Islet precursor cell (in vitro differentiated cells): ENCODE measurements at places on chromosomes 12 and 14.

- no peak for DNase-seq
Measured at GRCh38 chr12:9796346-9796745, 30.9 kb upstream of the KLRF1 start.

DNA sequence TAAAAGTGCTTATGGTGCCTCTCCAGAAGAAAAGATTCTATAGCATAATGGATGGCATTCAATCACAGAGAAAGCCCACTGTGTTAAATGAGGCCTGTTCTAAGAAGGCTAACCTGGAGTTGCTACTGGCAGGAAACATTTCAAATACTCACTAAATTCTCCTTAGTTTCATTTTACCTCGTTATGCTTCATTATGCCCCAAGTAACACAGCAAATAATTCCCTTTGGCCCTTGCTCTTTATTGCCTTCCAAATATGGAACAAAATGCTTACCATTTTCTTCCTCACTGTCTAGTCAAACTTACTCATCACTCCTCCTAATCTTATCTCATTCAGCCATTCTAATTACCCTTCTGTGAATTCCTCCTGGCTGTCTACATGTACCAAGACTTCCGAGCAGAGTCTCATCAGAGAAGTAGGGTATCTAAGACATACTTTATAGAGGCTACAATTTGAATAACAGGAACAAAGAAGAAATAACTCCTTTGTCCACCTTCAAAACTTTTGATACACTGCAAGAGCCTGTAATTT, 292.1 kb upstream of the CLEC14A start:
- DNase-seq: no peak

DNA sequence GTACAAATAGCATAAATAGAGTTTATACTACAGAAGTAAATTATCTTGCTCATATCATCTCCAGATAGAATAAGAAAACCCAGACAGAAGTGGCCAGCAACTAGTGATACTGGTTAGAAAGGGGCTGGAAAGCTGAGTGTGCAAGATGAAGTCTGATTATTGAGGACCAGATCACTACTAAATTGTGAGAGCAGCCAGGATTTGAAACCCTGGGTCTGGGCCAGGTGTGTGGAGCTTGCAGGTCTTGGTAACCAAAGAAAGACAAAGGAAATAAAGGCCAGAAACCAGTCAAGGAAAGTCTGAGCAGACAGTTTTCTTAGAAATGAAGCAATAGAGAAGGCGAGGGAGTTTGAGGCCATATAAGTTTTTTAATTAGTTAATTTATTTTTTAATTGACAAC, 611.8 kb downstream of the ETNK1 start:
- DNase-seq: no peak

DNA sequence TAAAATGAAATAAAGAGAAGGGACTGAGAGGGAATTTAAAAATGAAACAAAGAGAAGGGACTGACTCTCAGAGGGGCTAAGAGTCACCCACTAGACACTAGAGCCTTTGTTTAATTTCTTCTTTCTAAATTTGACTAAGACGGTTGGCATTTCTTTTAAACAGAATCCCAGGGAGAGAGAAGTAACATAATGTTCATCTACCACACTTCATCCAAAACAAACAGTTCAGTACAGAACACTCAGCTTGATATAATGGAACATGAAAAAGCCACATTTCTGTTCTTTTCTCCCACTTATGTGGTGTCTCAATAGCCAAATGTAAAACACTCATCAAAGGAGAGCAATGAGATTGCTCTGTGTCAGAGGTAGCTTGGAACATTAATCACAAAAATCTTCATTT, 10.1 kb upstream of the NT5DC3 start:
- DNase-seq: no peak

DNA sequence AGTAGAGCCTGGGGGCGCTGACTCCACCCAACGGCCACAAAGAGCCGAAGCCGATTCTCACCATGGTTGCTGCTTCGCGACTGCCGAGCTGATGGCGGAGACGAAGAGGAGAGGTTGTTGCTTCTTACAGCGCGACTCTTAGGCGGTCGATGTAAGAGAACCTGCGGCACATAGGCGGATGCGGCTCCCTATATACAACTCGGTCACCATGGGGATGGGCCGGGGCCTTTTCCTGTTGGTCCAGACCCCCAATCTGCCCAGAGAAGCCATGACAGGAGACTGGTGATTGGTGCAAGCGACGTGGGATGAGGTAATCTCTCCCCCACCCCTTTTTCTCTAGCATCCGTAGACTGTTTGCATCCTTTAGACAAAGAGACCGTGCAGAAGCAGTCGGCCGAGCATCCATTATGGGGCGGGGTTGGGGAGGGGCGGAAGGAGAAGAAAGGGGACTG, at the start of gene TUBA1A:
Gene TUBA1A, minus strand, starts transcription at position 165 of the 452 bp plus-strand sequence. Its CDS starts 101 bp downstream, at position 64.
- peak; percentile 100 for DNase-seq

DNA sequence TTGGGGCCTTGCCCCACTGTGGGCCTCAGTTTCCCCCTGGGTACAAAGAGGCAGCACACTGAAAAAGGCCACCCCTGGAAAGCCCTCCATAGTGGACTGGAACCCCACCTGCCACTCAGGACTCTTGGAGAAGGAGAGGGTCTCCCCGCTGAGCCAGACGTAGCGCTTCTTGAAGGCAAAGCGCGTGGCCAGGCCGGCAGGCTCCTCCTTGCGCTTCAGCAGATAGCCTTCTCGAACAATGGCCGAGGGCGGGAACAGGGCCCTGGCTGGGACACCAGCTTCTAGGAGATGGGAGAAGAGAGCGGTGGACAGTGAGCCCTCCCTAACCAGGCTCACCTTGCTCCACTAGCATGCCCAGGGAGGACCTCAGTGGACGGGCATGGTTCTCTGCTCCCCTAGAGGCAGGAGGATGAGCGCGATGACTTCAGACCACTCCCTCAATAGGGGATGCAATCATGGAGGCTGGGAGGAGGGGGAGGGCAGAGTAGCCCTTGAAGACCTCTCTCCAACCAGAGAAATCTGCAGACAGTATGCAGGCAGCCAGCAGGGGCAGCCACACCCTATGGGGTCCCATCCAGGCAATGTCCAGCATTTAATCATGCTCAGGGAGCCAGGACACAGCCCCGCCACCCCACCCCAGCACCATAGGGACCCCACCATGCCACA, 29.8 kb downstream of the RASAL1 start:
- peak; percentile 56 for DNase-seq

- DNase-seq: no peak
Measured at GRCh38 chr14:86179980-86180379, 650.0 kb downstream of the FLRT2 start.

DNA sequence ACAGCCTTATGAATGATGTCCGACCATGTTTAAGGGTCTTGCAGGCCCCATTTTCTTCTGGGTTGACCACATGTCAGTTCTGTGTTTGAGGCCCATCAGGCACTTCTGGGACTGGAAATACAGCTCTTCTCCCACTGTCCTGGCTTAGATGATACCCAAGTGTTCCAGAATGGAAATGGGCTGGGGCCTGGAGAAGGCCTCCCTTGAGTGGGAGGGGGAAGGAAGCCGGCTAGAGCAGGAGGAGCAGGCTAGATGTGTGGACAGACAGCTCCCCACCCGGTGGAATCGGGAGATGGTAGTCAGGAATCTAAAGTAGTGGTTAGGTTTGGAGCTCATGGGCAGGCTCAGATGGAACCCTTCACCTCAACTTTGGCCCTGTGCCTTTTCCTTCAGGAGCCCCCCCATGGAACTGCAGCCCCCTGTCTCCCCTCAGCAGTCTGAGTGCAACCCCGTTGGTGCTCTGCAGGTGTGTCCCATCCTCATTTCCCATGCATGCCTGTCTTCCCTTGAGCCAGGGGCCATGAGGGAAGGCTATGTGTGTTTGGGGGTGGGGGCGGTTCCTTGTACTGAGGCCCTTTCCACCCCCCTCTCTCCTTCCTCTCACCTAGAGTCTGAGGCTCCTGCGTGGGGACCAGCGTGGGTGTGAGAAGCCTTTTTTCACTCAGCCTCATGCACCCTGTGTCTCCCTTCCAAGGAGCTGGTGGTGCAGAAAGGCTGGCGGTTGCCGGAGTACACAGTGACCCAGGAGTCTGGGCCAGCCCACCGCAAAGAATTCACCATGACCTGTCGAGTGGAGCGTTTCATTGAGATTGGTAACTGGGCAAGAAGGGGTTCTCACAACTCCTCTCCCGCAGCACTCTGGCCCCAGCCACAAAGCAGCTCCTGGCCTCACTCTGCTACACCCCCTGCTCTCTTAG, 3.0 kb downstream of the NPFF start:
- DNase-seq: peak; percentile 55

- no peak for DNase-seq
Measured at GRCh38 chr14:55136885-55137786, 8.1 kb downstream of the LGALS3 start.

DNA sequence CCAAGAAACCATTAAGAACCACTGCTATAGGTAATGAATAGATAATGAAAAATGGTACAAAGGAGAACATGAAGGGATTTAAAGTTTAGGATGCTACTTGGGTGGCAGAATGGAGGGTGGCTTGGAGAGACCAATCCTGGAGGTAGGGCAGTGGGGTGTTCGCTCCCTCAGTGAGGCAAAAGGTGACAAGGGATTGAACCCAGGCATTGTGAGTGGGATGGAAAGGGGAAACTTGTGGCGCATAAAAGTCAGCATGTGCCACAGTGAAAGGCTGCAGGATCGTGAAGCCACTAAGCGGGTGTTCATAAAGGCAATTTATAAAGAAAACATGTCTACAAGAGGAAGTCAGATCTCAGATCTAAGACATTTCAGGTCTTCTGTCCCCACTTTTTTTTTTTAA, 76.7 kb upstream of the SLC38A2 start:
- no peak for DNase-seq

DNA sequence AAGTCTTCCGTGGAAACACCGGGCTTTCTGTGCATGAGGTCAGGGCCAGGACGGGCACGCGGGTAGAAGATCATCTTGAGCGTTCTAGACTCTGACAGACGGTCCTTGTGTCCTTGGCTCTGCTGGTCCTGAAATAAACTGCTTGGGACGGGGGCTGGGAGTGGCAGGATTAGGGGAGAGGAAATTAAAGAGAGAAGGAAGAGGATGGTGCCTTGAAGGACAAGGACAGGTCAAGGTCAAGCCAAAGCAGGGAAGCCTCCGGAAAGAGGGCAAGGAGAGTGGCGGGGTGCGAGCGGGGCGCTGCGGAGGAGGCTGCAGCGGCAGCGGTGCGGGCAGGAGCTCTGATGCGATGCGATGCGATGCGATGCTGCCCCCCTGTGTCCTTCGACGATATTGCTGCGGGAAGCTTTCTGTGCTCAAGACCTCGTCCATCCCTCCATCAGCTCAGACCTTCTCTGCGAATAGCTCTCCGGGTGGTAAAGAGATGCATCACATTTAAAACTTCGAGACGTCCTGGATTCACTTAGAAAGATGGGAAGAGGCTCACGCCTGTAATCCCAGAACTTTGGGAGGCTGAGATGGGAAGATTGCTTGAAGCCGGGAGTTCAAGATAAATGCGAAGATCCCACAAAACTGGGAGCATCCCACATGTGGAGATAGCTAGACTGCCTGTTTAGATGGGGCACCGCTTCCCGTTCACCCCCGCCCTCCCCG, 110.1 kb upstream of the TMEM132D start:
- DNase-seq: peak; percentile 90

GRCh38 chr12:62744551-62744950, 190.4 kb downstream of the PPM1H start:
- DNase-seq: no peak

- DNase-seq: no peak
Measured at GRCh38 chr14:76954394-76955190, 73.9 kb downstream of the IRF2BPL start.
